Activated CD8-positive, alpha-beta memory T cell treated with anti-CD3 and anti-CD28 coated beads, Interleukin-2, amount 50 U/mL, for 4 hours (primary cell): ENCODE measurements at places on chromosomes 1 and 21.

GRCh38 chr1:181905944-181906597, 155.4 kb downstream of the ZNF648 start:
- DNase-seq, result no peak

- DNase-seq, result no peak
These were observed 182.2 kb downstream of the DHRS3 start for GRCh38 chr1:12435639-12436344.

- no peak for DNase-seq
These were observed 24.9 kb downstream of the ATP5PF start for GRCh38 chr21:25709684-25710265.

- no peak for DNase-seq
These were observed 12.0 kb upstream of the MX2 start for GRCh38 chr21:41349619-41350390.

DNA sequence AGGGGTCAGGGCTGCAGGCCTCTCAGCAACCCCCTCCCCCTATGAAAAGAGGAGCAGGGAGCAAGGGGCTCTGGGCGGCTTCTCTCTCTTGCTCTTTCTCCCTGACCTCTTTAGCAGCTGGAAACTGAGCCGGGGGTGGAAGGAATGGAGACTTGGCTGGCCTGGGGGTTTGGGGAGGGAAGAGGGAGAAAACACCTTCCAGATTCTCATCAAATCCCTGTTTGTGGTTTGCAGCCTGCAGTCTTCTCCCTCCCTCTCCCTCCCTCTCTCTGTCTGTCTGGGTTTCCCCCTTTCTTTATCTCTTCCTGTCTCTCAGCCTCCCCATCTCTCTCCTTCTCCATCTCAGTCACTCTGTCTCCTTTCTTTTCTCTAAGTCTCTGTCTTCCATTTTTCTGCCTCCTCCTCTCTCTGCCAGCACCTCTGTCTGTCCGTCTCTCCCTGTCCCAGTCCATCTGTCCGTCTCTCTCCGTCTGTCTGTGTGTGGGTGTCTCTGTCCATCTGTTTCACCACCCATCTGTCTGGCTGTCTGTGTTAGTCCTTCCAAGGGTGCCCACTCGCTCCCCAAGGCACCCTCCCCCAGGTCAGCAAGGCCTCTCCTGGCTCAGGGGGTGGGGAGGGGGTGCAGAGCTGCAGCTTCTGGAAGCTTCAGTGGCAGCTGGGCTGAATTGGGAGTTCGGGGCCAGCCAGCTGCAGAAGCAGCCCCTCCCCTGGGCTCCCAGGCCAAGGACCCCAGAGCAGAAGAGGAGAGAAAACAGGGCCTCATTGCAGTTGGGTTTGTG, 6.2 kb downstream of the AHDC1 start:
- no peak for DNase-seq

DNA sequence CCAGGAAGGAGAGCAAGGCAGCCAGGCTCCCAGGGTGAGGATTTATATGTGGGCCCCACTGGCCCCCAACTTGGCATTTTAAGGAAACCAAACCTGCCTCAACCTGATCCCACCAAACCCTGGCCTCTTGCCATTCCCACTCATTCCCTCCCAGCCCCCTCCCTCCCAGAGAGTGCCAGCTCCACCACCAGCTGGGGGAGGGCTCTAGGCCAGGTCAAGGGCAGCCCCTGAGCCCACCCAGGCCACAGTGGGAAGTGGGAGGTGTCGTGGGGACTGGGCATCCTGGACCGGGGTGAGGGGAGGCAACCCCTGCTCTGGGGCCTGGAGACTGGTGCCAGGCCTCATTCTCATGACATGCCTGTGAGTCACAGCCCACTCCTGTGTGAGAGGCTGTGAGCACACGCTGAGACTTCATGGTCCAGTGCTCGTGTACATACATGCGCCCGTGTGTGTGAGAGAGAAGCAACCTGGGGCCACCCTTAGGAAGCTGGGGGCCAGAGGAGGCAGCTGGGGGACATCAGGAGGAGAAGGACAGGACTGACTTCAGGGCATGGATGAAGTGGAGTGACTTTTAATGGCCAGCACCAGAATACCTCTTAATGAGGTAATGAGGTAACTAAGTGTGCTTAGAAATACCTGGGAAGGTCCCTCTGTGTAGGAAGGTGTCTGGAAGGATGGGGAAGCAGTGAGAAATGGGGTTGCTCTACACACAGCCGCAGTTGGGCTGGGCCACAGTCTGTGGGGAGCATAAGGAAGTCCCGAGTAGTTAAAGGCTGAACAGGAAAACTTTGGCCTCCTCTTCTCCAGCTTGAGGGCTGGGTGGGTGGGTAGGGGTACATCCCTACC, at the start of gene S100A2:
TSS of gene S100A2 (minus strand) at position 316 of the 846 bp plus-strand sequence. CDS start 1,967 bp downstream, outside the sequence.
- peak; percentile 50 for DNase-seq

GRCh38 chr1:200535605-200536004, 84.9 kb downstream of the KIF14 start:
- DNase-seq, result no peak

GRCh38 chr1:162136760-162137159, 67.3 kb downstream of the NOS1AP start:
- DNase-seq, result no peak

DNA sequence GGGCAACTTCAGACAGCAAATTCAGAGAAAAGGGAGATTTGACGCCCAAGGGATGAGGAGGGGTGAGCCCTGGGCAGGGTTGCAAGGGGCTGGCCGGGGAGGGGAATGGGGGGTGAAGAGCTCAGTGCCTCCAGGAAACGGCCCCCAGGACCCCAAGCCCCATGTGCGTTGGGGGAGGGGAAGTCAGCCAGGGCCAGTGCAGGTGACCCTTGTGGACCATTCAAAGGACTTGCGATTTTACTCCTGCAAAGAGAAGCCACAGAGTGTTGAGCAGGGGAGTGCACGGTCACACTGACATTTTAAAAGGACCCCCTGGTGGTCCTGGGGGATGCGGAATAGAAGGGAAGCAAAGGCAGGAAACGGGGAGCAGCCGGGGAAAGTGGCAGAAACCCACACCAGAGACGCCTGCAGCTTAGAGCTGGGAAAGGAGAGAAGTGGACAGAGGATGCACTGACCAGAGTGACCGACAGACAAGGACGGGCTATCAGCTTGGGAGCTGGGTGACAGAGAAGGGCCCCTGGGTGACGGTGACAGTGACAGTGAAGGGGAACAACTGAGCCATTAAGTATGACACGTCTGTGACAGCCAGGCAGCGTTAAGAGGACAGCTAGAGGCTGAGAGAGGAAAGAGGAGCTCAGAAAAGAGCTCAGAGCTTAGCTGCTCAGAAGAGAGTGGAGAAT, 54.0 kb upstream of the TMEM51 start:
- DNase-seq, result no peak

DNA sequence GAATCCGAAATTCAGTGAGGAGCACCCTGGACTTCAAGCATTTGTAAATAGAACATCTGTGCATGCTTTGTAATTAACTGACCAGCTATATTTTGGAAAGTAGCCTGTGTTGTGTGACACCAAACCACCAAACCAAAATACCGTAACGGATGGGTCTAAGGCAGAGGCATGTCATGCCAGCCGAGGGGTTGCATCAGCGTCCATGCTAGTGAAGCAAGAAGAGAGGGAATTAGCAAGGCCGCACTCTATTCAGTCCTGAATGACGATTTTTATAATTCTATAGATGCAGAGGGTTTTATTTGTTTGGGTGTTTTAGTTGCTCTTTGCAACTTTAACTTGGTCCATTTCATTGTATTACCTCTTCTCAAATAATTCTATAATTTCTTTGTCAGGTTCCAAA, 116.8 kb upstream of the SMYD2 start:
- DNase-seq, result no peak

DNA sequence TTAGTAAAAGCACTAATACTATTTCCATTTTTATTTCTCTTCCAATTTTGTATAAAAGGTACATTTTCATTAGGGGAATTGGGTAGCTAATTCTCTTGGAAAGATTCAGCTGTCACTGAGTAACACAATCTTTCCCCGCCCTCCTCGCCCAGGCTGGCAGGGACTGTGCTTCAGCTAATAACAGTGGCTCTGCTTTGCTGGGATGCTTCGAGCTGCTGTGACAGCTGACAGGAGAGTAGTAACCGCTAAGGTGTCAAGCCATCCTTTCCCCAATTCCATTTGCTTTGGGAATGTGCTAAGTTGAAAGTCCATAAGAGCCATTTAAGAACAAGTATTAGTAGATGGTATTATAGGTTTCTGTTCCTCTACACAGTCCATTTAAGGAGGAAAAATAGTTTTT, 106.7 kb upstream of the NRIP1 start:
- no peak for DNase-seq

GRCh38 chr1:89779151-89779940, 41.5 kb upstream of the LRRC8D start:
- DNase-seq, result no peak

- no peak for DNase-seq
These were observed 70.7 kb downstream of the VWA5B1 start for GRCh38 chr1:20361401-20361800.

DNA sequence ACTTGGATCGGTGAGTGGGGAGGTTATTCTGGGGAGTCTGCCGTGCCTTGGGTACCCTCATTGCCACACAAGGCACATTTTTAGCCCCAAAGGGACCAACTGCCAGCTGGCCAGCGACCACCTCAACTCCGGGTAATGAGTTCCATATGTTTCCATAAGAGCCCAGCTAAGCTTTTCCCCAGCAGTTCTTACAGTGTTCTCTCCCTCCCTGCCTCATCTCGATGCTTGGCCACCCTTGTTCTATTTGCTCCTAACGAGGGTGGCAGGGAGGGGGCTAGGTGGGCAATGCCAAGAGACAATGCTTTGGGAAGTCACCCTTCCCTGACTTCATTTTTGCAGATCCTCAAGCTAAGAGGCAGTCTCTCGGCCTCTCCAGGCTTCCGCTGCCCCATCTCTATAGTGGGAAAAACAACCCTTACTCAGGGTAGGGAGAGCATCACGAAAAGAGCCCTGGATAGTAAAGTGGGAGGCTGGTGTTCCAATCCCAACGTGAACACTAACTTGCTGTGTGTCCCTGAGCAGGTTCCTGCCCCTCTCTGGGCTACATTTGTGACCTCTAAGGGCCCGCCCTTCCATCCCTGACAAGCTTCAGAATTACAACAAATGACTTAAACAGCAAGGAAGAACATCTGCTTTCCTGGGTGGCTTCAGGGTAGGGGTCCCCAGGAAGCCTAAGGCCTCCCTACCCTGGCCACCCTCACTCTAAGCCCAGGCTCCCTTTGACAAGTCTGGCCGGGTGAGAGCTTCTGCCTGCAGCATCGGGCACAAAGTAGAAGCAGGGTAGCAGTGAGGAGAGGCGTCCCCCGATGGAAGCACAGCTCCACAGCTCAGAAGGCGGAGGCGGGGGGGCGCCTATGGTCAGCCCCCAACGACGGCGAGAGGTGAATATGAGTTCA, 5.8 kb downstream of the ID3 start:
- no peak for DNase-seq

DNA sequence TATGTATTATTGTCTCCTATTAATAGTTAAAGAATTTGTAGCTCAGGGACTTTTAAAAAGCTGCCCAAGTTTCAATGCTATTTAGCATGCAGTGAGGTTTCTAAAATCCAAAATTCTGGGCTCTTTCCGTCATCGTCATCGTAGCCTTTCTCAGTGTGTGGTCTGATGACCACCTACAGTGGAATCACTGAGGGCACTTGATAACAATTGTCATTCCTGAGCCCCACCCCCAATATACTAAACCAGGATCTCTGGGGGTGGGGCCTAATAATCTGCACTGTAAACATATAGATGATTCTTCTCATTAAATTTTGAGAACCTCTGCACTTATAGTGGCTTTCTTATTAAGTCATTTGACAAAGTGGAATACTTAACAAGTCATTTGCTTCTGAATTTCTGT, 674.8 kb downstream of the PLPP3 start:
- no peak for DNase-seq

- no peak for DNase-seq
These were observed 2.4 kb upstream of the CTPS1 start for GRCh38 chr1:40976952-40977690.
